ENCODE measurements at places on chromosomes 12 and 14.

DNA sequence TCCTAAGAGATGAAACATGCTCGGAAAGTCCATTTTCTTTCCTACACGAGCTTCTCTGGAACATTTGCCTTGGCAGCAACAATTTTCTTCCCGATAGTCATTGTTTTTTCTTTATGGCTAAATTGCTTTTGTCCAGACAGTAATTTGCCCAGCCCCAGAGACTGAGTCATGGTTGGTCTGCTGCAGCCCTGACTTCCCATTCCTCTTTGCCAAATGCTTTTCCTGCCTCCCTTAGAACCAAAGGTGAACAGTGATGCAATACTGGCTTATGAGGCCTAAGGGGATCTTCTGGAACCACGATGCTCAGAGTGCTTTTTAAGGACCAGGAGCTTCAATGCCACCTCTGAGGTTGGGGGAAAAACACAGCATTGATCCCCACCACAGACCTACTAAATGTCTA lies 1599.6 kb upstream of the TMEM132C start:
- no peak for DNase-seq

DNA sequence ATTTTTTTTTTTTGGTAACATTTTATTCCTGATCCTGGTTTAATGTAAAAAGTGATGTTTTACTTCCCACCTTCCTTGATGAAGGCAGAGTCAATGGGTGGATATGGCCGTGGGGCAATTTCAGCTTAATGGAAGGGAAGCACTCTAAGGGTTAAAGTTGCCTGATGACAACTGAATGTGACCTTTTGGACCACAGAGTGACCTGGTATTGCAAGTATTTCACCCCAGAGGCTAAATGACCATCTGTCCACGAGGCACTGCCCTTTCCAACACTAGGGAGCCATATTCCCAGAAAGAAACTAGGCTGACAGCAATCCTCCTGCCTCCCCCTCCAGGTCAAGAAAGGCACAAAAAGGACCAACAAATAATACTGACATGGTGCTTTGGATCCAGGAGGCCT lies 4.8 kb downstream of the CCDC177 start:
- DNase-seq = no peak

- DNase-seq = no peak
Measured at GRCh38 chr12:21129906-21130305, 1.1 kb upstream of the SLCO1B1 start.

- peak; percentile 33 for DNase-seq
Measured at GRCh38 chr14:80213602-80214001, 2.3 kb upstream of the DIO2 start.

- DNase-seq = no peak
Measured at GRCh38 chr12:9052610-9053009, 63.1 kb downstream of the A2M start.

DNA sequence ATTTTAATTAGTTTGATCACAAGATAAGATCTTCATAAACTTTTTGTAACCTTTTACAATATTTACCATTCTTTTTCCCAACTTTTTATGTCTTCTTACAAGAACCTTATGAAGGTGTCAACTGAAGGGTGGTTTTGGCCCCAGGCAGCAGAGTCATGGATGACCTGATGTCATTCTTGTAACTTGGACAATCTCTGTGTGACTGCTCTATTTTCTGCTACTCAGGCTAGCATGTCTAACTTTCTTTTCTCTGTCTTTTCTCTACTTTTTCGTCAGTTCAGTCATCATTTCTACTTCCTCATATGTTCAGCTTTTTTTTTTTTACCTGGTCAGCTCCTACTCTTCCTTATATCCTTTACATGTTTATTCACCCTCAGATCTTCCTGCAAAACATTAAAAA lies 150.7 kb upstream of the PTPRQ start:
- DNase-seq = no peak

DNA sequence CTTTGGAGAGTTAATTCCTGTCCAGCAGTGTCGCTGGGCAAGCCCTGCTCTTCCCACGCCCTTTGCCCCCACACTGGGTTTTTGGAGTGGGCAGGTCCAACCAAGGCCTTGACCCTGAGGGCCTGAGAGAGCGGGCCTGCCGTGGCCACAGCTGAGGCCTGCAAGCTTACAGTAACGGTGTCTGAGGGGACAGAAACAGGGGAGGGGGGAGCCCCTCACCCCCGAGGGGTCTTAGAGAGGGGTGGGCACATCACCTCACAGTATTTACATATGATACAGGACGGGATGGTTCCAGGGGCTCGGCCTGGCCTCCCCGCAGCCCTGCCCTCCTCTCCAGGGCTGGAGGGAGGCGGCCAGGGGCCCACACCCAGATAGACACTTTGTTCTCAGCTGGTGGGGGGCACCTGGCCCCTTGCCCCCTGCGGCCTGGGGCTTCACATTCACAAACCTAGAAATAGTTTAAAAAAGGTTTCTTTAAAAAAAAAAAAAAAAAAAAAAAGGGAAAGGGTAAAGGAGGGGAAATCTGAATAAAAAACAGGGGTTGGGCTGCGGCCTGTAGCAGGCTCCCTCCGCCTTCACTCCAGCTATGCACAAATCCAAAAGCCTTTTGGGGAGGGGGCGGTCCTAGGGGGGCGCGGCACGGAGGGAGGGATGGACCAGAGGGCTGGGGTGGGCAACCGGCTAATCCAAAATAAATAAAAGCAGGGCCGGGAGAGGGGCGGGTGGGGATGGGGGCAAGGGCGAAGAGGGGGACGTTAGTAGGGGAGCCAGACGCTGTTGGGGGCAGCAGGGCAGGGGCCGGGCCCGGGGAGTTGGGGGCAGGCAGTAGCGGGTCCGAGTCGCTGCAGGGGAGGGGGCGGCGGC lies 14.8 kb upstream of the PLA2G1B start:
- no peak for DNase-seq

GRCh38 chr12:12460935-12461922 lies 101.4 kb downstream of the DUSP16 start:
- DNase-seq = no peak

DNA sequence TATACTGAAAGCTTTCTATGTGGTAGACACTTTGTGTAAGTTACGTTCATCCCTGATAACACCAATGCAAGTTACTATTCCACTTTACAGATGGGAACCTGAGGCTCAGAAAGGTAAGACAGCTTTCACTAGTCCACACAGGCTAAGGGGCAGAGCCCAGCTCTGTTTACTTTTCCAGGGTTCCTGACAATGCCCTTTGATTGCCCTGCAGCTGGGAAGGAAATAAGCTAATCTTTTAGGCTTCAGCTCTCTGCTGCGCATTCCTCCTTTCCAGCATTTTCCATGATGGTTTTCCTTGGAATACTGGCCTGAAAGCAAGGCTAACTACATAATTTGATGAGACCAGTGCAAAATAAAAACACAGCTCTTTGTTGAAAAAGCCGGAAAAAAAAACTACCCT lies 185.7 kb upstream of the BTG1 start:
- no peak for DNase-seq

GRCh38 chr14:88554457-88555286 lies at the start of gene PTPN21:
Gene PTPN21, minus strand, starts transcription at chr14:88555007. Its CDS starts 4,590 bp downstream, at chr14:88550417.
- DNase-seq = no peak

- no peak for DNase-seq
Measured at GRCh38 chr14:67441672-67442071, 29.7 kb upstream of the PLEK2 start.

DNA sequence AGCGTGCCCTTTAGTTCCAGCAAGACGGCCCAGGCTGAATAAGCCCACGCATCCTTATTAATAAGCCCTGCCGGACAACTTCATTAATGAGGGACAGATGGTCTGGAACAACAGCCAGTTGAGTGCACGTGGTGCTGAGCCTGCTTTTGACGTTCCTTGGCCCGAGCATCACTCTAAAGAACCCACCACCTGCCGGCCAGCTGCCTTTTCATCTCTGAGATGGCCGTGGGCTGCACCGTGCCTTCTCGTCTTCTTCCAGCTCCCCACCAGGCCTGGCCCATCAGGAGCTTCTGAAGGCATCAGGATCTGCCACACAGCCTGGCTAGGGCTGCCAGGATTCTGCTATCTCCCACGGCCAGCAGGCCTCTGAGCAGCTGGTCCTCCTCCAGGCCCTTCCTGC lies 80.0 kb downstream of the AACS start:
- no peak for DNase-seq

DNA sequence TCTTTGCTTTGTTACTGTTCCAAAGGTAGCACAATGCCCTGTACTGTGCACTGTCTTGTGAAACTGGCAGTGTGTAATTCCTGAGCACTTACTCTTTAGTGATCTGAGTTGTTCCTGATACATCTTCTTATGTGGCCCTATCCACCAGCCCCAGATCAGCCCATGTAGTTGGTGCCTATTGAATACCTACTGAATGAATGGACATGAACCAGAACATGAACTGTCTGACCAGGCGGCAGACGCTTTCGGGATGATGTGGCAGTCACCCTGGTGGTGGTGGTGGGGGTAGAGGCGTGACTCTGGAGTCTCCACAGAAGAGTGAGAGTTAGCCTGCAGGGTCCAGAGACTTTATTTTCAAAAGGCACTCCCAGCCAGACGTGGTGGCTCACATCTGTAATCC lies 46.6 kb upstream of the PAPOLA start:
- no peak for DNase-seq

DNA sequence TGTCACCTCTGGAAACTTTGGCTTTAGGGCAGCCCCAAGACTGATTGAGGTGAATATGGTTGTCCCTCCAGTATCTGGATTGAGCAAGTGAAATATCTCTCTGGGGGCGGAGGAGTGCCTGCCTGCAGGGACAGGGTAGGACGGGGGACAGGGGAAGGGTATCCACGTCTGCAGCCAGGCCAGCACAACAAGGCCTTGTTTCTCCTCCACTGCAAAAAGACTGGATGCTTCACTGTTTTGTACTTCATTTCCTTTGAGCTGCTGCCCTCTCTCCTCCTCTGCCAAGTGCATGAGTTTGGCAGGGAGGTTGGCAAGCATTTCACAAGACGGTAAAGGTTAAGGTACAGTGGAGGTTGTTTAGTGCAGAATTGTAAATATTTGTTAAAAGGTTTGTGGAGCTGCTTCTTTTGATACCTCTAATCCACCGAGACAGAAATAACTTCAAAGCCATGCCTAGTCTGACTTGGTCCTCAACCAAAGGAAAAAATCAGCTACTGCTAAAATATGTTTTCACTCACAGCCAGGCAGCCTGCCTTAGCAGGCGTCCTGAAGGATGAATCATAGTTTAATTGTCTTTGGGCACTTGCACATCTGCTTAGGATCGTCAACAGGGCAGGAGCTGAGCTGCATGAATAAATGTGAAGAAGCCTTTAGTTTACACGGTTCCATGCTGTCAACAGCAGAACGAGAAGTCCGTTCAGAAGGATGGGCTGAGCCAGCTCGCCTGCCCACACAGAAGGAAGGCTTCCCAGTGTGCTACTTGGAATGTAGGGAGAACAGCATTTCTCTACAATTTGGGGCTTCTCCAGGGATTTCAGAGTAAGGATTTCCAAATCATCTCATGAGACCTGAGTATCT lies 269.7 kb downstream of the TTC6 start:
- no peak for DNase-seq

GRCh38 chr14:27390155-27390554 lies 792.3 kb upstream of the NOVA1 start:
- no peak for DNase-seq

GRCh38 chr12:18898470-18898869 lies 160.6 kb downstream of the CAPZA3 start:
- no peak for DNase-seq

GRCh38 chr14:68775614-68776126 lies 17.2 kb downstream of the ZFP36L1 start:
- DNase-seq = no peak

GRCh38 chr12:7042842-7043241 lies 17.7 kb upstream of the C1S start:
- DNase-seq = peak; percentile 35

DNA sequence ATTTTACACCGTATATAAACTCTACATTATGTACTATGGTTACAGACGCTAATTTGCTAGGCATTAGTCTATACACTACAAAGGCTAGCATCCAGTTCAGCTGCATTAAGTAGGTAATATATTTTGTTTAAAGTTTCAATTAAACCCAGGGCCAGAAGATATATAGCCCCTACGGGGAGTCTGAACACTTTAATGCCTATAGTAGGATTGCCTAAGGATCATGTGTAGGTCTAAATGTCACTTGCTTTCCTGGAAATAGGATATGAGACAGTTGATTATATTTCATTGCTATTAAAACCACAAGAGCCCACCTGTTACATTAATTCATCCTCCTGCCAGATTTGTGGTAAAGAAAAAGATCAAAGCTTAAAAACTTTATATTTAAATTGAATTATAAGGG lies 286.9 kb downstream of the TMTC2 start:
- DNase-seq = no peak

DNA sequence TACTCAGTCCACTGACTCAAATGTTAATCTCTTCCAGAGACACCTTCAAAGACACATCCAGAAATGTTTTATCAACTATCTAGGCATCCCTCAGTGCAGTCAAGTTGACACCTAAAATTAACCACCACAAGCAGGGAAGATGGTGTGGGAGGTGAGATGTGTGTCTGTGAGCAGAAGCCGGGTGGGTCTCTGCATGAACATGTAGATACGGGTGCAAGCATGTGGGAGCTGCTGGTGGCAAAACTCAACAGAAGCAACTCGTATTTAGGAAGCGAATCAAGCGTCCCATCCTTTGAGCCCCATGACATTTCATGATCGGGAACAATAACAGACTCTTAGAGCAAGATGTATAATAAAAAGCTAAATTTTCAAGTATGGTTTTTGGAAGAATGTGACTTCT lies 110.0 kb upstream of the C14orf180 start:
- DNase-seq = no peak

GRCh38 chr14:39342768-39343167 lies 89.5 kb downstream of the FBXO33 start:
- DNase-seq = no peak

GRCh38 chr12:64147011-64147631 lies 75.0 kb downstream of the KICS2 start:
- DNase-seq = no peak

GRCh38 chr12:95181103-95181502 lies 36.2 kb downstream of the FGD6 start:
- no peak for DNase-seq

- DNase-seq = no peak
Measured at GRCh38 chr12:127414636-127415035, 852.3 kb upstream of the TMEM132C start.

- DNase-seq = no peak
Measured at GRCh38 chr14:101934601-101935150, 29.7 kb upstream of the DYNC1H1 start.

- peak; percentile 21 for DNase-seq
Measured at GRCh38 chr12:53995378-53996239, 4.4 kb upstream of the HOXC9 start.

- no peak for DNase-seq
Measured at GRCh38 chr14:73026243-73026844, 562 bp downstream of the ZFYVE1 start.
